ENCODE measurements at places on chromosomes 3 and 15.

DNA sequence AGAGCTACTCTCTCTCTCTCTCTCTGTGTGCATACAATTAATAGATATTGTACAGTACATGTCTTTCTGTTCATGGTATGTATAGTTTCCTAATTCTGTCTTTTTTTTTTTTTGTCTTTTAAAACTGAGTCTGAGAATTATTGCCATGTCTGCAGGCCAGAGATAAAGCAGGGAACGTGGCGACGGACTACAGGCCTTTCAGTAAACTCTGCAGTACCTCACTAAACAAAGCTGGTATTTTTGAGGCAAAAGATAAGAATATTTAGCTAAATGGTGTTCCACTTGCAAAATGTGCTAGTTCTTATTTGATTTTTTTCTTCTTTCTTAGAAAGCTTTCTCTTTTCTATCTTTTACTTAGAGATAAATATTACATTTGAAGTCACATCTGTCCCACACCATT is 44.0 kb upstream of the EHHADH start:
- no peak for DNase-seq

DNA sequence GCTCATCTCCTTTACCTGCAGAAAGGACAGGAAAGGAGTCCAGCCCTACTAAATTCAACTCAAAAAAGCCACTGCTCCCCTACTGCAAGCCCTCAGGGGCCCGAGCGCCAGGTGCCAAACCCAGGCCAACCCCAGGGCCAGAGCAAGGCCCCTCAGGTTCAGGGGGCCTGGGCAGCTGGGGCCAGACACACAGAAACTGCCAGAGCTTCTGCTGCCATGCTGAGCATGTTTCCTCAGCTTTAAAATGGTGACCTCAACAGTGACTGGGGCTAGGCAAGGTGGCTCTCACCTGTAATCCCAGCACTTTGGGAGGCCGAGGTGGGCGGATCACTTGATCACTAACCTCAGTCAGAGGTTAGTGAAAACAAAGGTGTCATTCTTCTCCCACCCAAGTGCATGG is 38.8 kb downstream of the KLHL25 start:
- no peak for DNase-seq

DNA sequence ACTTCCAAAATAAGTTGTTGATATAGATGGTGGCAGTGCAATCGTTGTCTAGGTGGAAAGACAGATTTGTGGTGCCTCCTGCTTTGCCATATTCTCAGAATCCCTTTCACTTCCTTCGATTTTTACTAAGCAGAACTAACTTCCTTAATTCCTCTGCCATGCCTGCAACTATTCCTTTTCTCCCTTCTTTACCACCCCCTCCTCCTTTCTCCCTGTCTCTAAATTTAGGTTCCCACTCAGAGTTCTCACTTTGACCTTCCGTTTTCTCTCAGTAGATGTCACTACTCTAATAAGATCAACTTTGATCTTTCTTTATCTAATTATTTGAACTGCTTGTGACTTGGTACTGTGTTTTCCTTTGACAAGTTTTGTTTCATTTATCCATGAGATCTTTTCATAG is 351.2 kb downstream of the LPP start:
- no peak for DNase-seq

GRCh38 chr15:67022587-67023105 is 42.8 kb upstream of the SMAD3 start:
- no peak for DNase-seq

GRCh38 chr15:45586601-45587094 is 531 bp upstream of the BLOC1S6 start:
- no peak for DNase-seq

DNA sequence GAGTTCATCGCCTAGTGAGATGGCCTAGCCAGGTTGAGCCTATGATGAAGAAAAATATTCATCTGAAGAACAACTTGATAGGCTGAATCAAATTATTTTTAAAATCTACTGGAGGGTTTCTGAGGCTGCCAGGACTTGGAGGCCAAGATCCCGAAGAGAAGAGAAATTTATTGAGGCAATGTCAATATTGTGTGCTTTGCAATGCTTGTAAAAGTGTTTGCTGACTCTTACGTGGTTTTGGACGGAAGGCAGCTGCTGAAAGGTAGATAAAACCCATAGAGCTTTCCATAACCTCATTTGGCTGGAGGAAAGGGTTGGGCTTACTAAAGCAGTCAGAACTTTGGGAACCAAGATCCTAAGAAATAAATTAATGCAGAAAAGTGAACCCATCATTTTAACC is 361.0 kb upstream of the IL12A start:
- DNase-seq, result no peak

- no peak for DNase-seq
These were observed 520.4 kb downstream of the FOXP1 start for GRCh38 chr3:71062952-71063772.

- DNase-seq, result no peak
These were observed 304.0 kb upstream of the CBLB start for GRCh38 chr3:106172780-106173179.

DNA sequence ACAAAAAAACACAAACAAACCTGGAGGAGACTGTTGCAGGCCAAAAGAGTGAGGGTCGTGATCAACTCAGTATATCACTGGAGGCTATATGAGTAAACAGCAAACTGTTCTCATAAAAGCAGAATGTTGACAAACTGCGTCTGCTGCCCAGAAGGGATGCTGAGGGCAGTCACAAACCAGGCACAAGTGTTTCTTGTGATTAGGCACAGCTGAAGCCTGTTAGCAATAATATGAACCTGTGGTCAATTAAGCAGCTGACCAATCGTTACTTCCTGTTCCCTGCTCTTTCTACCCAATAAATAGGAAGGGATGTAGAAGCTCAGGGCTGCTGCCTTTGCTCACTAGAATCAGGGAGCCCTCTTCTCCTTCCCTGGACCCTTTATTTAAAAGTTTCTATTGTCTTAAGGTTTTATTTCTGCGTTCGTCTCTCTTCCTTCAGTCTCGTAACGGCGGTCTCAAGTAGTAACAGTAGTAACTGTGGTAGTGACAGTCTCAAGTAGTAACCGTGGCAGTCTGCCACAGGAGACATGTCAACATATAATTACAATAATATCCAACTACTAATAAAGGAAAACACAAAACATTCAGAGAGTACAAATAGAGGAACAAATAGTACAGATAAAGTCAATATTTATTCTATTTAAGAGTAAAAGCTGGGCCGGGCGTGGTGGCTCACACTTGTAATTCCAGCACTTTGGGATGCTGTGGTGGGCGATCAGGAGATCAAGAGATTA is 698.4 kb upstream of the CCDC54 start:
- DNase-seq, result no peak

DNA sequence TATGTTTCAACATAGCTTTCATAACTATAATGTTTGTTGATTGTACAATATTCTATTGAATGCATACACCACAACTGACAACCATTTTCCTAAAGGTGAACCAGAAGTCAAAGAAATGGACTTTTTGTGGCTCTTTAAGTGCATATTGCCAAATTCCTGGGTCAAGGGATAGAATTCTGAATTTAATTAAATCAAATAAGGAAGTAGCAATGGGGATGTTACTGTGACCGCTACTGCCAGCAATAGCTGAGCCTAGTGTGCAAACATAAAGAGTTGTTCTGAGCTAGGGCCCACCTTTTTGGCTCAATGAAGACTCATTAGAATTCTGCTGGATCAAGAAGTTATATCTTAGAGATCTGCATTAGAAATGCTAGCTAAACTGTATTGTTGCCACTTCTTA is 17.3 kb upstream of the KBTBD8 start:
- DNase-seq, result no peak

DNA sequence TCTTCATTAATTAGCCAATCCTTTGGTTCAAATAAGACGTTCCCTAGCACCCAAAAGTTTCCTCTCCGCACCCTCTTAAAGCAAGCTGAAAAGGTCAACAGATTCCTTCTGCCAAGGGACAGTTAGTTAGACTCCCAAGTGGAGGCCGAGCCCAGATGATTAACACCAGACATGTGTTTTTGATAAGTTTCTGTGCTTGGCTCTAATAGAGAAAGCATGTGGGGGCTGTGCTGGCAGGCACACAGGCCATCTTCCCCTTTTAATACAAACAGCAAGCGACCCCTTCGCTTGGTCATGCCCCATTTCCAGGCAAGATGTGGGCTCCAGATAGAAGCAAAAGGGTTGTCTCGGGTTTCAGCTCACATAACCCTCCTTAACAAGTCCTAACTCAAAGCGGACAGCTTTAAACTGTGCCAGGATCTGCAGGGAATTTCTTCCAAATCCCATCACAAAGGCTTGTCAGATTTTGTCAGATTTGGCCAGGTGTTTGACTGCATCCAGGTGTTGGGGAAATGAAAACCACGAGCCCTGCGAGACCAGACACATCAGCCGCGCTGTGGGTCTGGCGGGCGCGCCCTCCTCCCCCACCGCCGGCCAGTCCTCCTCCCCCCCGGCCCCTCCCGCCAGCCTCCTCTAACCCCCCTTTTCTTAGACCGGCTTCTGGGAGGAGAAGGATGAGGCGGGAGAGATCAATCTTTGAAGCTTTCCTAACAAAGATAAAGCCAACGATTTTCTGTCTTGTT is 3.3 kb downstream of the HES1 start:
- no peak for DNase-seq

DNA sequence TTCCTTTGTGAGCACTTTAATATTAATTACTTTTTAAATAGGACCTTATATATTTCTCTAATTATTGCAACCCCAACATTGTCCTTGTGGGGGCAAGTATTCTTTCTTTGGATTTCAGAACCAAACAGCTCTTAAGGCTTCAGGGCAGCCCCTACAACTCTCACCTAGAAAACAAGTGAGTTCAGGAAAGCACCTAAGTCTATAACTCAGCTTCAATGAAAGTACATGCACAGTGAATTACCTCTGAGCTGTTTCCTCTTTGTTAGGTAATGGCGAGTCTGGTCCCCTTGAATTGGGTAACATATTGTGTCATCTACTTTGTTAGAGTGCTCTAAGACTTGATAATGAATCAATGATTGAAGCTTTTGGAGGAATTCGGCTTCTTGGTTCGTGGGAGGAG is 545.7 kb downstream of the NLGN1 start:
- DNase-seq, result no peak

DNA sequence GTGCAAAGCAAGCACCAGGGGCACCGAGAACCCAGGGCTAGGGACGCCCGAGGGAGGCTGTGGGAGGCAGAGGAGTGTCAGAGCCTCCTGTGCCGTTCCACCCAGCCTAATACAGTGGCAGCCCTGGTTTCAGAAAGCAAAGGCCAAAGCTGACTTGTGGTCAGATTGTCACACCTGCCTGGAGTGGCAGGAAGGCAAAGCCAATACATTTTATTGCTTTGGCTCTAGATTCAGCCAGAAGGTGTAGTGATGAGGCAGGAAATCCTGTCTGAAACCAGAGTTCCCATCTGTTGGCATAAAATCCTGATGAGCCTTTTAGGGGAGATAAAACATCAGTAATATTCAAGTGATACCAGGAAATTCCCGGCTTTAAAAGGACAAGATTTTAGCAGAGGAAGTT is 168.3 kb downstream of the SLCO3A1 start:
- no peak for DNase-seq

DNA sequence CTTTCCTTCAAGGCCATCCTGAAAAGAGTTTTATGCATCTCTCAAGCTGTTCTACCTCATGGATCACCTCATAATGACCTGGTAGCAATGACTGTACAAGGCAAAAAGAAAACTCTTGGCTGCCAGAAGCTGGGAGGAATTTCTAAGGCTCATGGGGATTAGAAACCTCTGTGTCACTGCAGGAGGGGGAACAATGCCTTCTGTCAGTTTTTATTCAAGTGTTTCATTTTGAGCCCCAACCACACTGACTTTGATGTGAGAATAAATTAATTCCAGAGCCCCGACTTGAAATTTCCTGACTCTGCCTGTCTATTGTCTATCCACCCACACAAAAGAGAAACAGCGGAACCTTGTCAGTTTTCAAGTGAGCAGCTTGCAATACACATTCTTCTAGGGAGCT is 58.7 kb upstream of the MRPL3 start:
- DNase-seq, result no peak

- DNase-seq, result no peak
These were observed 651 bp downstream of the PLSCR2 start for GRCh38 chr3:146468671-146469149.

GRCh38 chr15:93135459-93135858 is 46.4 kb upstream of the RGMA start:
- no peak for DNase-seq

- no peak for DNase-seq
These were observed 103.6 kb downstream of the RSRC1 start for GRCh38 chr3:158213461-158213860.

DNA sequence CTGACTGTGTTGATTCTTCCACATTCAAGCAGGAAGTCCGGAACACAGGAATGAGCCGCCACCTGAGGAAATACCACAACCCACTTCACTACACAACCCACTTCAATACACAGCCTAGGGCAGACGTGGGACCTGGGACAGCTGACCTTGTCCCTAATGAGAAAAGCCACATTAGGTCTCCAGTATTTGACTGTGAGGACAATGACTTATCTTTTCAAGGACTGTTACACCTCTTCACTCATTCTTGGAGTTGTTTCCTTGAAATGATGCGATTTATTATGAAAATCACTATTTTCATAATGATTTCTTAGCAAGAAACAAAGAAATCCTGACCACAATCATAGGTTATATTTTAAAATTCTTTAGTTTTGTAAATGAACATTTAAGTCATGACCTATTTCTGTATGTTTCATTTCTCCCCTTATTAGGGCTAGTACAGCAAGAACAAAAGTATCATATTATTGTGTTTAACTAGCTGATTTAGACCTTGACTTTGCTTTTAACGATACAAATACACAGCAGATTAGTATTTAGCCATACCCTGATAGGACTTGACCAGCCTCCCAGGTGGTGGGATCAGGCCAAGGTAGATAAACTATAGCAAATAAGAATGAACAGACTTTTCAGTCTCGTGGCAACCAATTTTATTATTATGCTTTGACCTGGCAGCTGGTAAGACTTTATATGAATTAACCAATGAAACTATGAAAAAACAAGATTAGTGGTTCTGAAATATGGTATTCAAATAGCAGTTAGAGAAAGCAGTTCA is 6.0 kb downstream of the RAB27A start:
- no peak for DNase-seq

GRCh38 chr3:67923796-67924195 is 269.4 kb upstream of the SUCLG2 start:
- no peak for DNase-seq

DNA sequence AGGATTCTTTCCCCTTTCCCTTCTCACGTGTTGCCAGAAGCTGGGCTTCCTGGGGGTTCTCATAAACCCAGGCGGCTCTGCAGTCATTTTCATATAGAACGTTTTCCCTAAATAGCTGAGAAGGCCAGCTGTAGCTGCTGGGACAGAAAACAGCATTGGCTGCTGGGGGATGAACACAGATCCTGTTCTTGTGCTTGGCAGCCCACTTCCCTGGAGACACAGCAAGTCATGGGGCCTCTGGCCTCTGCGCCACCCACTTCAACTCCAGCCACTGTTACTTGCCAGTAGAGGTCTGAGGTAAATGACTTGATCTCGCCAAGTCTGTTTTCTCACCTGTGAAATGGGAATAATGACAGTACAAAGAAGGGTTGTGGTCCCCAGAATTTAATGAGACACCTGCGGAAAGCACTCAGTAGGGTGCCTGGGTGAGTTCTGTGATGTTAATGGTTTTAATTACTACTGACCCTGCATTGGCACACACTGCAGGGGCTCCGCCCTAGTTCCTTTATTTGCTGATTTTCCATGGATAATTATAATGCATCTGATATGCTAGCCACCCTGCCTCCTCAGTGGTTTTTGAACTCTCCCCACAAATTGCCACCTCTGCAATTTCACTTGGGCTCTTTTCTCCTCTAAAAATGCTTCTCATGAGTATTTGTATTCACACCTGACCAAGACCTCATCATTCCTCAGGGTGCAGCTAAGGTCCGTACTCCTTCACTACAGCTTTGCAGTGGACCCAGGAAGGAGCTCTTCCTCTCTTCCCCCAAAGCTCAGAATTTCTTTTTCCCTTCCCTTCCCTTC is 274.7 kb downstream of the RPLP1 start:
- no peak for DNase-seq
